ENCODE measurements at places on chromosomes 6 and 20. TPM values are rescaled to one million over a fixed set of nuclear protein-coding genes. Genes with fewer than 3 reads are reported as not detected.

- DNase-seq: no peak
Observed at GRCh38 chr6:88380618-88381288, 214.6 kb upstream of the CNR1 start.

LCA5 gene
- 18.8 TPM for total RNA-seq

GMPR gene
- total RNA-seq: 20.7 TPM

BPI gene
- total RNA-seq: not detected

MYLIP gene
- 24.8 TPM for total RNA-seq

HLA-DQB1 gene
- 2.2 TPM for total RNA-seq

DNA sequence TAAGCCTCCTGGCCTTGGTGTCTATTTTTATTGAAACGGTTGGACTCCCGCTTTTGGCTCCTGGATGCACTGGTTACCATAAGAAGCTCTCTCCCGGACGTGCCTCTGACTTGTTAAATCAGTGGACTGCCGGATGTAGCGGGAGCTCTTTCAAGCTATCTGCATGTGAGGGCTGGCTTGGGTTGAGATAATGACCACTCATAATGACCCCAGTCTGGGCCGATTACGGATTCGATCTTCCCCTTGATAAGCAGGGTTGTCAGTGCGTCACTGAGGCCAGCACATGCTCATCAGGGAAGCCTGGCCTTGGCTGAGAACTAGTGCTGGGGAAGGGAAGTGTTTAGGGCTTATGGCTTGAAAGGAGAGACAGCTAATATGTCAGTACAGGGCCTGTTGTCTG is 528.1 kb downstream of the CDH26 start:
- DNase-seq: no peak

DNA sequence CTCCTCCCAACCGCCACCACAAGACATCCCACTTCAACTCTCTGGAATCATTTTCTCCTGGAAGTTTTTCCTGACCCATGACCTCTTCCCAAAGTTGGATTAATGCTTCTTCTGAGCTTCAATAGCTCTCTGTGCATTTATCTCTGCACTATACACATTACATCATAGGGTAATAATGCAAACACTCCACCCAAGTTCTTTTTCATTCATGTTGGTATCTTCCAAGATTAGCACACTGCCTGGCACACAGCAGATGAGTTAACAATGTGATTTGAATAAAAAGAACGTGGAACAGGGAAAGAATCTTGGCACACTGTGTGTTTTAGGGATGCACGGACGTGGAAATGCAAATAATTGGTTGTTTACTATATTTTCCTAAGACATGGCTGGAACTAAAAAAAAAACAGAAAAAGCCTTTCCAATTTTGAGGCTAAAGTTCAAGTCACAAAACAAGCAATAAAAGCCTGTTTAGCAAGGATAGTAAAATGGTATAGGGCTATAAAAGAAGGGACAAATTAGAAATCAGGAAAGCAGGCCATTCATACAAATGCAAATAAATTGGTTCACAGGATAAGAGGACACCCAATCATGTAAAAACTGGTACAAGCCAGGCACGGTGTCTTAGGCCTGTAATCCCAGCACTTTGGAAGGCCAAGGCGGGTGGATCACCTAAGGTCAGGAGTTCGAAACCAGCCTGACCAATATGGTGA is 1.6 kb upstream of the FAM135A start:
- no peak for DNase-seq

- DNase-seq: no peak
Observed at GRCh38 chr20:19765266-19765665, 7.2 kb downstream of the RIN2 start.

- peak; percentile 64 for DNase-seq
Observed at GRCh38 chr20:62624325-62624690, 18.0 kb upstream of the SLCO4A1 start.

DNA sequence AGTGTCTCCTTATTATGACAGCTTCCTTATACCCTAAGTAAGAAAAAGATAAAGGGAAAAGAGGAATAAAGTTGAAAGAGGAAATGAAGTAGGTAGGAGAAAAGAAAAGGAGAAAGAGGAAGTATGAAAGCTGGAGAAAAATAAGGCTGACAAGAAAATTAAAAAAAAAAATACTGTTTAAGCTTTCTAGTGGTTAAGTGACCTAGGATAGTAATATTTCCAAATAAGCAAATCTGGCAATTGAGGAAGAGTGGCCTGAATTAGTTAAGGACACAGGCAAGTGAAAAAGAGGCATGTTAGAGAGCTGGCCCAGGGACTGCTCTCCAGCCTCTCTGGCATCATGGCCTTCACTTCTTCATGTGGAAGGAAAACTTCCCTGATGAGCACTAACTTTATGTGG is 76.5 kb upstream of the ADGRF1 start:
- DNase-seq: no peak

DNA sequence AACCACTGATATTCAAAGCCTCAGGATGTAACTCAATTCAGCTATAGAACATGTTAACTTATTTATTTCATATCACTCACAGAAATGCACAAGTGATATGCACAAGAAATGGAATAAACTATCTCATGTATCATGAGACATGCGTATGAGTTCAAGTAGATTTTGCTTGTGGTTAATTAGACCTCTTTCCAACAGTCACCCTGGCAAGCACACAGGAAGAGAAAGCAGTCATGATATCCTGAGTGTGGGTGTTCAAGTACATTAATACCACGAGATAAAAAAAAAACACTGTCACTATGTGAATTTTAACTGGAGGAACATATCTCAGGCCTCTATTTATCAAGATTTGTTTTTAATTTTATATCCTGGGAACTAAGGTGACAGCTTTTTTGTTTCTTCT is 64.2 kb downstream of the LAMP5 start:
- no peak for DNase-seq

RHAG gene
- total RNA-seq: not detected

DNA sequence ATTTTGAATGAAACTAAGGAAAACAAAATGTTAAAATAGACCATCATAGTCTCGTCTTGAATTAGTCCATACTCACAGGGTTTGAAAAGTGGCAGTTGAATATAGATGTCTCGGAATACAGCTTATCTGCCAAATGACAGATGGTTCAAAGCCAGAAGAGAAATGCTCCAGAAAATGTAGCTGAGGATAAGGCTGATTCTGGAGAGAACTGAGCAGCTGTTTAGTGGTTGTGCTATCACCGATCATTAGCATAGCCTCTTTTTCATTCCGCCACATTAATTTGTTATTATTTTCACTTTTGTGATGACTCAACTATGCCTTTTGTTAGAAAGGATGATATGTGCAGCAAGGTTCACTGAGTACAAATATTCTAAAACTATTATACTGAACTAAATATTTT is 390.2 kb upstream of the MAN1A1 start:
- DNase-seq: no peak

- no peak for DNase-seq
Observed at GRCh38 chr20:2804041-2804828, 3.8 kb upstream of the CPXM1 start.

- DNase-seq: no peak
Observed at GRCh38 chr20:12598894-12599293, 409.9 kb upstream of the SPTLC3 start.

DNA sequence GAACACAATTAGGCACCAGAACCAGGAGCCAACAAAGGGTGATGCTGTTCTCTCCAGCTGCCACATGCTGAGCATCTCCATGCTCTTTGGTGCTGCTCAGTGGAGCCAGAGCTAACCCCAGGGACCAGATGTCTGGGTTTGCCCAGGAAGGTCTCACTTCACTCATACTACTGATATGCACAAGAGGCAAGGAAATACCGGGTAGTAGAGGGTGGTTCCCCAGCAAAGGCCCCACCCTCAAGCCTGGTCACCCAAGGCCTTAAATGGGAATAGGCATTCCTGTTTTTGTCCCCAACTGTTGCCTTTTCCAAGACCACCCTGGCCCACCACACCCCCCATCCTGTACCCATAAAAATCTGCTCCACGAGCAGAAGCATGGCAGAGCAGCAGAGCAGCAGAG is 204.5 kb upstream of the TAB2 start:
- no peak for DNase-seq

COMMD7 gene
- 21.2 TPM for total RNA-seq

TNNC2 gene
- total RNA-seq: 0.54 TPM

DNA sequence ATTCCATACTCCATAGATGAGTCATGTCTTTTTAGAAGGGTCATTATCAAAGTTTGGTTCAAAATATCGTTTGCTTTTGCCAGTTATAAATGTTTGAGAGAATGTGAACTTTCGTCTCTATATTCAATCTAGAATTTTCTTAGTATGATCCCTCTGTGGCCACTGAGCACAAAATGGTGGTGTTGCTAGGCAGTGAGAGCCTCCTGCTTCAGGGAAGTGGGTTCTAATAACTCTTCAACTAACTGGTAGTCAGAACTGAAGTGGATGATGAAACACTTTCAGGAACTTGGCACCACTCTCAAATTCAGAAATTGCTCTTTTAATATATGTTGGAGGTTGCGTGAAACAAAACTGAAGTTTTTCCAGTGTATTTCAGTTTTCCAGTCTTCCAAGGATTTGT is 125.0 kb upstream of the DOK5 start:
- DNase-seq: no peak

CLPSL2 gene
- total RNA-seq: 1.0 TPM

DNA sequence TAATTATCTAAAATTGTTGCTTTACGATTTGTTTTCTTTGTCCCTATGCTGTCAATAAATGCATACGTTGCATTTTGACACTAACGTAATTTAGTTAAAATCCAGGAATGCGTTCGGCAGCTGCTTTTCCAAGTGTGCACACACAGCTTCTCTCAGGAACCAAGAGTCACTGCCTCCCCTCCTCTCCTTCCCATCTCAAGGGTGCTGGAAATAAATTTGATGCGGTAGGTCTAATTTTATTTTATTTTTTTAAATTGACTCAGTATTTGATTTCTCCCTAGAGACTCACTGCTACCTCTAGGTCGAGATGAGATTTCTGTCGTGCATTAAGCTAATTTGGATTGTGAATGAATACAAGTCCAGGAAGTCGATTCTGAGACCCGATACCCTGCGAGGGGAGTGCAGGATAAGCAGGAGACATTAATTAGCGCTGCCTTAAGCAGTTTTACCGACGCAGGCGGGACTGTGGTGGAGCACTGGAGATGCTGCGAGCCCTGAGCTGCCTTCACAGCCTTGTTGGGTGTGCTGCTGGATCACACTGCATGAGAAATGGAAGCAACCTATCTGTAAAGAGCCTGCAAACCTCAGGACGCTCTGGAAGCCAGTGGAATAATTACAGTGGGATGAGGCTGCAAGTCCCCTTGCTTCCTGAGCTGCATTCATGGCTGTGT is 381.2 kb downstream of the C6orf118 start:
- DNase-seq: no peak

DNA sequence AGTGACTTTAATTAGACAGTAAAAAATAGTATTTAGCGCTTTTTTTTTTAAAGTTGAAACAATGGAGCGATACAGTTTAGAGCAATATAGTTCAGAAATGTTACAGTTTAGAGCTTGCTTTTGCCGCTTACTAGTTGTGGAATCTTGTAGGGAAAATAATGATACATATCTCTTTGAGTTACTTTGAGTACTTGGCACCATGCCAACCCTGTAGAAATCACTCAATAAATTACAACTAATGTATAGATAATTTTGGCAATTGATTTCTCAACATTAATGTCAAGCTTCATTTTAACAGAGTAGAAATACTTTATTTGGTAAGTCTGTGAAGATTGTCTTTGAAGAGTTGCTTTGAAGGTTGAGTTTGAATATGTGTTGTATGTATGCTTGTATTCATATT is 27.4 kb downstream of the CDC40 start:
- DNase-seq: no peak
